ENCODE measurements at places on chromosomes 12 and 14.

DNA sequence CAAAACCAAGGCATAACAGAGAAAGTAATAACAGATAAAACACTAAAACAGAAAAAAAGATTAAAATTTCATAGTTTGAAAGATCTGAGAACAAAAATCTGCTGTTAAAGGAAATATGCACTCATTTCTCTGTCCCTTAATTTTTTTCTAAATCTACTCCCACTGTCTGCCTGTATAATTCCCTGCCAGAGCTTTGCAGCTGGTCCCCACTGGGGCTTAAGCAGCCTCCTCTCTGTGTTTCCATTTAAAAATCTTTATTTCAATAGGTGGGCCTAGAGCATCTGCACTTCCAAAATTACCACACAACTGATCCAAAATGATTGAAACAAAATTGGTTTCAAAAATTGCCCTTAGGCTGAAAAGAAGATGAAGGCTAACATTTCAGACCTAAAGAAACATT is 6.4 kb upstream of the SIX6 start:
- DNase-seq = no peak

- no peak for DNase-seq
Measured at GRCh38 chr14:100408350-100409002, 85.3 kb downstream of the SLC25A47 start.

GRCh38 chr12:50222275-50222783 is 55.2 kb upstream of the CERS5 start:
- DNase-seq = no peak

GRCh38 chr14:104030958-104031357 is 54.5 kb upstream of the ASPG start:
- no peak for DNase-seq

DNA sequence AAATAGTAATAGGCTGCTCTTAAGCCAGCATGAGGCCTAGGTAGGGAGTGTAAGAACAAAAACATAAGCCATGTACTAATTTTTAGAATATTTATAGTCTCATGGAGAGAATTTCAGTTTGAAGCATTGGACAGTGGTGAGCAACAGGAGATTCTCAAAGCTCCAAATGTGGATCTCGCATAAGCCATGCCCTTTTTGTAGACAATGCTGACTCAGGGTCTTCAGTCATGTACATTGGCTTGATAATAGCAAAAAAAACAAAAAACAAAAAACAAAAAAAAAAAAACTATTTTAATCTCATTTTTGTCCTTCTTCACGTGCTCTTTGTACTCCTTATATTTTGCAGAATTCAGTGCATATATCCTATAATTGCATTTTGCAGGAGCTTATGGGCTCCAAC is 402.9 kb downstream of the TMTC2 start:
- DNase-seq = no peak

Measured in T follicular helper cell (primary cell).